ENCODE measurements at places on chromosomes 12 and 14.

GRCh38 chr12:51262758-51263177 is 7.4 kb downstream of the SMAGP start:
- H3K4me3 ChIP-seq = no peak overlapping the region
- no peaks in the 10 kb centered on the region for H3K36me3 ChIP-seq
- DNase-seq = peak; percentile 67
- no peaks in the 10 kb centered on the region for H3K27me3 ChIP-seq
- H3K27ac ChIP-seq = no peak overlapping the region

DNA sequence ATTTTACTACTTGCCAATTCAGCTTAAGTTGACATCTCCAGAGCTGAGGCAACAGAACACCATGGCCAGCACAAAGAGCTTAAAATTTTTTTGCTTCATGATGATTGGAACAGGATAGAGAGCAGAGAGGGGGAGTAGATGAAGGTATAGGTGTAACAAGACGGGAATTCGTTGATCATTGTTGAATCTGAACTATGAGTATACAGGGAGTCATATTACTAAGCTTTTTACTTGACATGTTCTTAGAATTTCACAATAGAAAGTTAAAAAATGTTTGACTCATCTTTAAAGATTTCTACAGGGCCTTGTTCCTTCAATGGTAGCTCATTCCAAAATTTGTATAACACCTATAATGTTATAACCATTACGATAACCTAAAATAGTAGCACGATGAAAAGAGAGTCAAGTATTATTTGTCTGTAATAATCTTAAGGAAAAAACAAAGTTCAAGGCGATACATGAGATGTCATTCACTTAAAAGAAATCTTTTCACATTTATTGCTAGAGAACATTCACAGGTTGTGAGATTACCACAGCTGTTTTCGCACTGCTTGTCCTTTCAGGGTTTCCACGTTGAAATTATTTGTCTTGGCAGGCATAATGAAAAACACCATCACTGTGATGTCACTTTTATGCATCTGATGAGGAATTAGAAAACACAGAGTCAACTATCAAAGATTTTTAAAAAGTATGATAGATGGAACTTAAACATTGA is 33.9 kb downstream of the SPX start:
- no peaks in the 10 kb centered on the region for H3K36me3 ChIP-seq
- H3K4me1 ChIP-seq = no peaks in the 10 kb centered on the region
- no peak overlapping the region for H3K27ac ChIP-seq
- H3K4me3 ChIP-seq = no peak overlapping the region
- peak; percentile 74 for DNase-seq

DNA sequence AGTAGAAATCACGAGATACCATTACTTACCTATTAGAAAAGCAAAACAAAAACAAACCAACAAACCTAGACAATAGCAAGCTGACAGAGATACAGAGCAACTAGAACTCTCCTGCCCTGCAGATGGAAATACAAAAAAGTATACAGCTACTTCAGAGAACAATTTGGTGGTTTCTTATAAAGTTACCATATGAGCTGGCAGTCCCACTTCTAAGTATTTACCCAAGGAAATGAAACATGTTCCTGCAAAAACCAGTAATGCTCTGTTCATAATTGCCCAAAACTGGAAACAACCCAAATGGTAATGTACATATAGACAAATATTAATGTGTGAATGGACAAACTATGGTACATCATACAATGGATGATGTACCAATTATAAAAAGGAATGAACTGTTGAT is 31.7 kb downstream of the FUT8 start:
- no peak overlapping the region for H3K4me3 ChIP-seq
- DNase-seq = no peak

DNA sequence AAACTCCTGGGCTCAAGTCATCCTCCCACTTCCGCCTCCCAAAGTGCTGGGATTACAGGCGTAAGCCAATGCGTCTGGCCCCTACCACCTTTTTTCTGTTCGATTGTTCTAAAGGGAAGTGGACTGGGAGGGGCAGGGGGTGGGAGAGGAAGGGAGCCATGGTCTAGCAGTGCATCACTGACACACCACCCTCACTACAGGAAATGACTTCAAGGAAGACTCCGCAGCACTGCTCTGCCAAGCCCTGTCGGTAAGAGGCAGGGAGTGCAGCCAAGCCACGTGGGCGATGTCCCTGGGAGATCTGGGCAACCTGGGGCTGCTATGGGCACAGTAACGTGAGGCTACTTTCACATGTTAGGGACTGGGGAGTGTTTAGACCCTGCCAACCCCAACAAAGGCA is 18.0 kb downstream of the LRRC74A start:
- H3K4me1 ChIP-seq = no peaks in the 10 kb centered on the region
- H3K4me3 ChIP-seq = no peak overlapping the region
- no peak overlapping the region for H3K27ac ChIP-seq
- no peaks in the 10 kb centered on the region for H3K36me3 ChIP-seq

DNA sequence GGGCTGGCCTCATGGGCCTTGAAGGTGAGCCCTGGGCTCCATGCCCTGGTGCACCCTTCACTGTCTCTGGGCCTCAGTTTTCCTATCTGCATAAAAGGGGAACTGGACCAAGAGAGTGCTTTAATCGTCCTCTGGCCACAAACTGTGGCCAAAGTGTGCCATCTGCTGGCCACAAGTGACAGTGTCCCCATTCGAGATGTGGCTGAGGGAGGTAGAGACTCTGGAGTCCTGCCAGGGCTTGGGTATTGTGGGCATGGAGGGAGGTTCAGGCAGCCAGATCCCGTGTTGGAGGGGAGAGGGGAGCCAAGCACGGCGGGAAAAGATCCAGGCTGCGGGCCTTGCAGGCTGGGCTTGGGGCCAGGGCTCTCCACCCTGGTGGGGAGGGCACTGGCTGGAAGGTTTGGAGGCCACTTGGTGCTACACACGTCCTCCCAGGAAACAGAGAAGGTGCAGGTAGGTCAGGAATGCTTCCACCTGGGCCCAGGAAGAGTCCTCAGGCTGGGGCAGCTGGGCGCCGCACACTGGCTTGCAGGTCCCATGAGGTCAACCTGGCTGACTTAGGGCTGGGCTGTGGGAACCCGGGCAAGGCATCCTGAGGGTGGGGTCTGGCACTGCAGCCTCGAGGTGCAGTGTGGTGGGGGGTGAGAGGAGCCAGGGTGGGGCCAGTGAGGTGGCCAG is 7.3 kb upstream of the KIF26A start:
- H3K27ac ChIP-seq = no peak overlapping the region
- H3K27me3 ChIP-seq = peaks cover 8% of the 10 kb centered on the region
- H3K4me1 ChIP-seq = no peaks in the 10 kb centered on the region
- no peak overlapping the region for H3K4me3 ChIP-seq
- peak; percentile 7 for DNase-seq
- H3K36me3 ChIP-seq = no peaks in the 10 kb centered on the region

DNA sequence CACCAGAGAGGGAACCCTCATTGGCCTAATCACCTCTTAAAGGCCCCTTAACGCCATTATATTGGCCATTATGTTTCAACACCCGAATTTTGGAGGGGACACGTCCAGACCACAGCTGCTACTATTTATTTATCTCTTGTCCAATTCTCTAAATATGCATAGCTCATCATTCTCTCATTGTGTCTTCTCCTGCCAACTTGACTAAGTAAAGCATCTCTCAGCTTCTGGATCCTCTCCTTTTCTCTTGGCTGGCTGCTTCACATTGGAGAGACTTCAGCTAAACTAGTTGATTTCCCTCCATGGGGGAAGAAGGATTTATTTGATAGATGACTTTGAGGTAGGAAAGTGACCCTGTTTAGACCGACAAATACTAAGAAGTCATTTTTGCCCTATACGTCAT is 120.4 kb upstream of the KRR1 start:
- peaks cover 5% of the 10 kb centered on the region for H3K4me1 ChIP-seq
- no peak overlapping the region for H3K4me3 ChIP-seq
- DNase-seq = no peak
- H3K27ac ChIP-seq = no peak overlapping the region
- H3K27me3 ChIP-seq = no peaks in the 10 kb centered on the region
- H3K36me3 ChIP-seq = no peaks in the 10 kb centered on the region

DNA sequence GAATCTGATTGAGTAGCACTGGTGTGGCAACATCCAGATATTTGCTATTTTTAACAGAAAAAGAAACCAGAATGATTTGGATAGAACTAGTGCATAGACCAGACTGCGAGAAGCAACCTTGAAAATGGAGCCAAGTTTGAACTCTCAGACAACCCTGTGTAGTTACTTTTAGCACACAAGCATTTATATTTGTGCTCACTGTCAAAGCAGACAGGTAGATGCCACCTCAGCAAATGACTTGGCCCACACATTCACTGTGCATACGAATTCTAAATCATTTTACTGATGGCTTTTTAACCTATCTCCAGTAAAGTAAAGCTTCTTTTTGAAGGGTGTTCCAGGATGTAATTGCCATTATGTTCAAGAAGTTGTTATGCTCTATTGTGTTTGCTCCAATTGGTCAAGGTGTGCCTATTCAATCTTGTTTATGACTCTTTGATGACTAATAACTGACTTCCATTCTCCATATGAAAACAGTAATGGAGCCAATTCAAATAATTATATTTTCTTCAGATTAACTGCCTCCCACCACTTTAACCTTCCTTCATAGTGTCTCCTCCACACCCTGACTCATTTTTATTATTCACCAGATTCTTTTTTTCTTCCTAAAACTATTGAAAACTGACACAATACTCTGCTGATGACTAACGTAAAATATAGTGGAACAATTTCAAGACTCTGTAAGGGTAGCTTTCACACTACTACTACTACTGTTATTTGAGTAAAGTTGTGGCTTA is 138.5 kb downstream of the CCER1 start:
- H3K27ac ChIP-seq = no peak overlapping the region
- peak; percentile 78 for DNase-seq
- no peaks in the 10 kb centered on the region for H3K36me3 ChIP-seq
- no peaks in the 10 kb centered on the region for H3K4me1 ChIP-seq

GRCh38 chr12:55684761-55685370 is 22.8 kb downstream of the ITGA7 start:
- DNase-seq = no peak
- peaks cover 2% of the 10 kb centered on the region for H3K36me3 ChIP-seq
- H3K27me3 ChIP-seq = no peaks in the 10 kb centered on the region
- no peak overlapping the region for H3K27ac ChIP-seq
- no peaks in the 10 kb centered on the region for H3K4me1 ChIP-seq

GRCh38 chr12:116955382-116956021 is 44.8 kb downstream of the FBXW8 start:
- no peak overlapping the region for H3K27ac ChIP-seq
- no peak overlapping the region for H3K4me3 ChIP-seq
- no peaks in the 10 kb centered on the region for H3K27me3 ChIP-seq

GRCh38 chr14:101185946-101186345 is 282.4 kb upstream of the RTL1 start:
- H3K27ac ChIP-seq = no peak overlapping the region
- no peaks in the 10 kb centered on the region for H3K36me3 ChIP-seq
- no peak overlapping the region for H3K4me3 ChIP-seq
- no peak for DNase-seq
- H3K27me3 ChIP-seq = no peaks in the 10 kb centered on the region
- no peaks in the 10 kb centered on the region for H3K4me1 ChIP-seq

- H3K4me3 ChIP-seq = no peak overlapping the region
- H3K27ac ChIP-seq = no peak overlapping the region
- H3K4me1 ChIP-seq = no peaks in the 10 kb centered on the region
- H3K27me3 ChIP-seq = no peaks in the 10 kb centered on the region
- no peaks in the 10 kb centered on the region for H3K36me3 ChIP-seq
These were observed 268.3 kb downstream of the C12orf50 start for GRCh38 chr12:87760943-87761342.

GRCh38 chr14:52018252-52018651 is 28.9 kb downstream of the RTRAF start:
- peaks cover 44% of the 10 kb centered on the region for H3K36me3 ChIP-seq
- no peaks in the 10 kb centered on the region for H3K27me3 ChIP-seq
- H3K27ac ChIP-seq = no peak overlapping the region
- H3K4me3 ChIP-seq = no peak overlapping the region

- no peak overlapping the region for H3K27ac ChIP-seq
- no peaks in the 10 kb centered on the region for H3K4me1 ChIP-seq
- H3K27me3 ChIP-seq = no peaks in the 10 kb centered on the region
- no peak for DNase-seq
- H3K36me3 ChIP-seq = no peaks in the 10 kb centered on the region
These were observed 55.6 kb upstream of the GTF2A1 start for GRCh38 chr14:81276073-81277069.

DNA sequence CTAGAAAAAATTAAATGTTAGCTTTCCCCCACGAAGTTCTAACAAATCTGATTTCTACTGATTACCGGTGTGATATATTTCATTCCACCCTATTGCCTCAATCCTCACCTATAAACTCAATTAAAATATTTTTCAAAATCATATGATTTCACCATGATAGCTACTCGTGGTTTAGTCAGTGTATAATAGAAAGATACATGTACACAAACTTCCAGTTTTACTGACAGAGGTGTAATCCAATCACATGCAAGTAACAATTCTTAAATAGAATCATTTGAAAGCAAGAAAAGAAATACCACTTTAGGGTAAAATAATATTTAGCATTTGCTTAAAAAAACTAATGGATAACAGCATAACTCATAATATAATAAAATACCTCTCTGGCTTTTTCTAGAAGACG is 55.0 kb upstream of the C12orf50 start:
- H3K4me3 ChIP-seq = no peak overlapping the region
- no peak for DNase-seq
- peaks cover 4% of the 10 kb centered on the region for H3K36me3 ChIP-seq
- no peaks in the 10 kb centered on the region for H3K4me1 ChIP-seq
- H3K27me3 ChIP-seq = no peaks in the 10 kb centered on the region

DNA sequence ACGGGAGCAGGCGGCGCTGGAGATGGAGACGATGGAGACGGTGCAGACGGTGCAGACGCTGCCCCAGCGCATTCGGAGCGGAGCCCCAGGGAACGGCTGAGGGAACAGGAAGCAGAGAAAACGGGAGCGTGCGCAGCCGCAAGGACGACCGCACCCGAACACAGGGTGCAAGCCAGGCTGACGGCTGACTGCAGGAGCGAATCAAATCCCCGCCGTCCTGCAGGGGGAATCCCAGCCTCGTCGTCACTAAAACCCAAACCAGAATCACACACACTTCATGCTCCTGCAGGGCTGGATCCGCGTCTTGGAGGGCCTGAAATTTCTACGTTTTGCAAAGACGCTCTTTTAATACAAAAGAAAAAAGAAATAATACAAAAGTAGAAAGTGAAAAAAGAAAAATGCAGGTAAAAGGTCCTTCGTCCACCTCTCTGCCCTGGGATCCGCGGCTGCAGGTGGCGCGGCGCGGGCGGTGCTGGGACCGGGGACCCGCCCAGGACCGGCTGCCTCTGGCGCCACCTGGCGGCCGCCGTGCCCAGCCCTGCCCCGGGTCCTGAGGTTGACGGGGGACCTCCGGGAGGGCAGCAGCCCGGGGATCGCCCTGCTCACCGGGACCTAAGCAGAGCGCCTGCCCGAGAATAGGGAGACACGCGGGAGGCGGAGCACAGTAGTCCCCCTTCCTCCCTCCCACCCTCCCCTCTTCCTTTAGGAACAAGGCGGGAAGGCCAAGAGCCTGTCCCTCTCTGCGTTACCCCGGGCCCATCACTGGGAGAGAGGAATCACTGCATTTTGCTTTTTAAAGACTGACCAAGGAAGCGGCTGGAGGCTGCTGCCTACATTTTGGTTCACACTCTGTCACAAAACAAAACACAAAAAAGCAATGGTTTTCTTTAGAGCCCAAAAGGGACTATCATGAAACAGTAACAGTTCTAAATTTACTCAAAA is 20.1 kb downstream of the STX2 start:
- H3K27me3 ChIP-seq = no peaks in the 10 kb centered on the region
- H3K36me3 ChIP-seq = peaks cover 11% of the 10 kb centered on the region
- H3K4me3 ChIP-seq = peak overlapping the region; percentile 48
- no peaks in the 10 kb centered on the region for H3K4me1 ChIP-seq
- H3K27ac ChIP-seq = no peak overlapping the region
- DNase-seq = peak; percentile 25

- H3K4me1 ChIP-seq = no peaks in the 10 kb centered on the region
- H3K27me3 ChIP-seq = no peaks in the 10 kb centered on the region
- H3K27ac ChIP-seq = no peak overlapping the region
- no peak for DNase-seq
These were observed 129.5 kb downstream of the STXBP6 start for GRCh38 chr14:24920265-24921075.

Data from fibroblast of lung (primary cell).